ENCODE measurements at places on chromosomes 1 and 21.

GRCh38 chr1:187491082-187491720 is 662.5 kb downstream of the PLA2G4A start:
- peak; percentile 42 for DNase-seq

GRCh38 chr1:162363823-162364222 is 12.8 kb downstream of the SPATA46 start:
- DNase-seq: no peak

- no peak for DNase-seq
Measured at GRCh38 chr21:16751695-16752474, 761.0 kb upstream of the CXADR start.

DNA sequence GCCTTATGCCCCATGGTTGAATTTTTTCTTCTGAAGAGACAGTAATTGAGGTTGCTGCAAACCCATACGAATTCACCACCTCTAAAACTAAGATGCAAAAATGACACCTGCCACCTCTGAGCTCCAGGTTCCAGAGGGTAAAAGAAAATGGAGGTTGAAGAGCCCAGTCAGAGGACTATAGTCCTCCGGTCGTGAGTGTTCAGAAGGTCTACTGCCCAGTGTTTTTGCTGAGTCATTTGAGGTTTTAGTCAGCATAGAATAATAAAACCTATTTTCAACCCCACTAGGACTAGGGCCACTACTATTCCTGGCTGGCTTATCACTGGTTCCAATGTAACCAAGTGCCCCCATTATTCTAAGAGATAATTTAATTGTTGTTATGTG is 12.9 kb upstream of the SLAMF7 start:
- no peak for DNase-seq

- DNase-seq: no peak
Measured at GRCh38 chr1:76138217-76138616, 63.7 kb downstream of the ST6GALNAC3 start.

DNA sequence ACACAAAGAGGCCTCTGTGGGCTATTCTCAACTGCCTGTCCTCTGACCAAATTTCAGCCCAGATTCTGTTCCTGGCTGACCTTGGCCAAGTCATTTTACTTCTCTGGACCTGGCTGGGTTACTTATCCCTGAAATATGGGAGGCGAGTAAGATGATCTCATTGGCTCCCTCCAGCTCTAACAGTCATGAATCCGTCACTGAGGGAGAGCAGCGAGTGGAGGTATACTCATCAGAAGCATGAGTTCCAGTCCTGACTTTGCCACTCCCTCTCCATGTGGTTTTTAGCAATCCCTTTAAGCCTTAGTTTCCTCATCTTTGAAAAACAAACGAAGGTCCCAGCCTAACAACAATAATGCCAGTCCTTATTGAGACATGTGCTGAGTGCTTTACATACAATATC is 63.5 kb downstream of the CCDC185 start:
- no peak for DNase-seq

GRCh38 chr1:111731956-111732355 is 7.2 kb downstream of the INKA2 start:
- no peak for DNase-seq

- no peak for DNase-seq
Measured at GRCh38 chr1:6801199-6801598, 15.9 kb downstream of the CAMTA1 start.

DNA sequence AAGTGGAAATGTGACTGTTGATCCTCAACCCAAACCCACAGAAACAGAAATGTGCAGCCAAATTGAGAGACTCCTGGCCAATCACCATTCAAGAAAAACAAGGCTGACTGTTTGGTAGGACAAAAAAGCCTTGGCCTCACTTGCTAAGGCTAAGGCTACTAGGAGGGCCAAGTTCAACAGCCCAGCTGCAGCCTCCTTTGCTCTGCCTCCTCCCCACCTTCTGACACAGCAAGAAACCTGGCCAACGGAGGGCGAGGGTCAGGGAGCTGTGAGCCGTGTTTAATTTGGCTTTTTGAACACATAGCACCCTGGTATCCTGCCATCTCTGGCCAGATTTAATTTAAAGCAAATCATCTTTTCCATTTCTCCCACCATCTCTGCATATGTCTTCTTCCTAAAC is 165.8 kb upstream of the RAB4A start:
- DNase-seq: no peak

DNA sequence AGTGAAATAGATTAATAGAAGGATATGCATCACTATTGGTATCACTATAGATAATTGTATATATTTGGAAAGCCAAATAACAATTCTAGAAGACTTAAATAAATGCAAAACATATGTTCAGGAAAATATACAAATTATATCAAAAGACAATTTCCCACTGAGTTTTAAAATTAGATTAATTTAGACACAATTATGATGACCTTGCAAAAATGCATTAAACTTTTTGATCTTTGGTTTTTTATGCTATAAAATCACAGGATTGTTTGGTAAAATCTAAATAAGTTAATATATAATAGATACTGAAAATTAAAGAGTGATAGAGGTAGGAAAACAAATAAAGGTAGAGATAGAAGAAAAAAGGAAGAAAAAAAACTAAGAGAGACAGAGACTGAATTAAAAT is 2027.7 kb downstream of the MRPL39 start:
- DNase-seq: no peak

- no peak for DNase-seq
Measured at GRCh38 chr1:30730346-30731108, 7.1 kb upstream of the MATN1 start.

DNA sequence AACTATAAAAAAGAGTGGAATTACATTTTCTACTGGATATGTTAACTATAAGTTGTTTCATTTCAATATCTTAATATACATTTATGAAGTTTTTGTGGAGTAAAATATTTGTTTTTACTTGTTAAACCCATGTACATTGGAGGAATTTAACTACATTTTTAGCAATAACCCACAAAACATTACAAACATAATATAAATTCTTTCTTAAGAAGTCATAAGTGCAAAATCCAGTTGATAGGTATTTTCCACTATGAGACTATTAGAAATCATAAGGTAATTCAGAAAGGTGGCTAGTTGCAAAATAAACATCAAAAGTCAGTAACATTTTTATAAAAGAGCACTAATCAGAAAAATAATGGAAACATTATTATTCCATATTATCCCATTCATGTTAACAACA is 73.9 kb upstream of the RRP15 start:
- DNase-seq: no peak

DNA sequence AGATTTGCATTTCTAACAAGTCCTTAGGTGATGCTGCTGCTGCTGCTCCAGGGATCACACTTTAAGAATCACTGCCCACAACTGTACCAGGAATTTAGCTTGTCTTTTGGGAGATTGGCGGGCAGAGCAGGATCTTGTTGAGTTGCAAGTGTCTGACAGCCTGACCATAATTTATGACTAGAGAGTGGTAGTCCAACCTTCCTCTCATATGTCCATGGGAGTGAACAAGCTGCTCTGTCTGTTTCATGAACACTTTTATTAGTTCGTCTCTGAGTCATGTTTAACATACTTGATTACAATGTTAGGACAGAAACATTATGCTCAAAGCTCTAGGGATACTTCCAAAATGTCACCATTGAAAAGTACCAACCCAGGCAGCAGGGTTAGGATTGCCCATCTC is 169.6 kb downstream of the TGFB2 start:
- no peak for DNase-seq

DNA sequence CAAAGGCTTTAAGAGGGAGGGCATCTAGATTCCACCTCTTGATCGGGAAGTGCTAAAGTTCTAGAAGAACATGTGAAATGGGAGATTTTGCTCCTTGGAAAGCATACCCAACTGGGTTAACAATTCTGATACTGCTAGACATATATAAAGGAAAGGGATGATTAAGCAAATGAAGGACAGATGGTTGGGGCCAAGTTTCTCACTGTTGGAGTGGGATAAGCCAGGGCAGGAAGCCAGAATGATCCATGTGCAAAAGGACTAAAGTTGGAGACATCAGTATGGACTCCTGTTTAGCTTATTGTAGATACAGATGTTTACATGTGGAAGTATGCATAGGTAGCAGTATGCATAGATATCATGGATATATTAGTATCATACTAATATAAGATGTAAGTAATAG is 16.8 kb downstream of the PLA2G5 start:
- no peak for DNase-seq
